Hematopoietic multipotent progenitor cell treated with erythropoietin and hydrocortisone succinate and interleukin-3 and kit ligand, for 15 days (in vitro differentiated cells): ENCODE measurements at places on chromosomes 3 and 15.

- no peak for DNase-seq
Observed at GRCh38 chr15:80328496-80328895, 75.7 kb upstream of the ARNT2 start.

GRCh38 chr3:9803494-9803893, 6.6 kb upstream of the TTLL3 start:
- no peak for DNase-seq

DNA sequence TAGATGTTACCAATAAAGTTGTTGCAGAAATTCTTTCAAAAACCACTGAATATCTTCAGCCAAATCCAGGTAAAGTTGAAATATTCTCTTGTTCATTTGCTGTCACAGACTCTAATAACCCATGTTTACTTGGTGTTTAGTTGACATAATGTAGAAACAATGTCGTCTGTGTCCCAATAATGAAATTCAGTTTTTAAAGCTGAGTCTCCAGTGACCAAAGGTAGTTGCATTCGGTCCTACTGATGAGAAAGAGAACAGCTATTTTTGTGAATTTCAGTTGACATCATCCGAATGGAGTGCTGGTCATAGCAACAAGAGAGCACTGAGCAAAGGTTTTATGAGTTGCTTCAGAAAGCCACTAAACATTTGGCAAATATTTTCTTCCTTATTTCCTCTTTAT, 88.8 kb upstream of the ADAMTSL3 start:
- no peak for DNase-seq

DNA sequence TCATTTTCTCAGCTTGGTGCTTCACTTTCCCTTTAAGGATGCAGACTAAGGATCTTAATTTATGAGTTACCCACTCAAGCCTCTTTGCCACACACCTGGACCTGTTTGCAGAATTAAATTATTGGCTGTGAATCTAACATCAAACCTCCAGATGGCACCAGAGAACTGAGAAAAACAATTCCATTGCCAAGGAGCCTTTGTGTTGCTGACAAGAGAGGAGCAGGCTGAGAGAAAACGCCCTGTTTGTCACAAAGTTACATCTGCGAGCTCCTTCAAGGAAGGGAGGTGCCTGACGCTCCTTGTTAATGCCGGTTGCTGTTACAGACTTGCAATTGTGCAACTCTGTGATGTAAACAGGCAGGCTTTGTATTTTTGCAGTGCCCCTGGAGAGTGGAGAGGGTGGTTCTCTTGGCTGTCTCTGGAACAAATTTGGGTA, 36.3 kb upstream of the TMC3 start:
- DNase-seq: peak; percentile 10

DNA sequence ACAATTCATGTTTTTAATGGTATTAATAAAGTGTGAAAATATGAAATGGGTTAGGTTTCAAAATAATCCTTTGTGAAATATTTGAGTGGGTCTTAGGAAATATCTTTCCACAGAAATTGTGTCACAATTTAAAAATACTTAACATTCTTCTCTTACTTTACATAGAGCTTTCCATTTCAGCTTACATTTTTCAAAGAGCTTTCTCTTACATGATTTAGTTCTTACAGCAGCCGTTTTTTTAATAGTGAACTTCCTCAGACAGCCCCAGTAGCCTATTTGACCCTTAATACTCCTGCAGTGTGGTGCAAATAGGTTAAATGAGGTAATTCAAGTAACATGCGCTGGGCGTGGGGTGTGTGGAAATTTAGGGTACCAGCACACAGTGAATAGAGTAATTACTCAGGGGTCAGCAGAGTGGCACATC, 21.8 kb downstream of the P2RY12 start:
- DNase-seq: no peak

- DNase-seq: no peak
Observed at GRCh38 chr3:50428007-50428633, 68.8 kb upstream of the TMEM115 start.

DNA sequence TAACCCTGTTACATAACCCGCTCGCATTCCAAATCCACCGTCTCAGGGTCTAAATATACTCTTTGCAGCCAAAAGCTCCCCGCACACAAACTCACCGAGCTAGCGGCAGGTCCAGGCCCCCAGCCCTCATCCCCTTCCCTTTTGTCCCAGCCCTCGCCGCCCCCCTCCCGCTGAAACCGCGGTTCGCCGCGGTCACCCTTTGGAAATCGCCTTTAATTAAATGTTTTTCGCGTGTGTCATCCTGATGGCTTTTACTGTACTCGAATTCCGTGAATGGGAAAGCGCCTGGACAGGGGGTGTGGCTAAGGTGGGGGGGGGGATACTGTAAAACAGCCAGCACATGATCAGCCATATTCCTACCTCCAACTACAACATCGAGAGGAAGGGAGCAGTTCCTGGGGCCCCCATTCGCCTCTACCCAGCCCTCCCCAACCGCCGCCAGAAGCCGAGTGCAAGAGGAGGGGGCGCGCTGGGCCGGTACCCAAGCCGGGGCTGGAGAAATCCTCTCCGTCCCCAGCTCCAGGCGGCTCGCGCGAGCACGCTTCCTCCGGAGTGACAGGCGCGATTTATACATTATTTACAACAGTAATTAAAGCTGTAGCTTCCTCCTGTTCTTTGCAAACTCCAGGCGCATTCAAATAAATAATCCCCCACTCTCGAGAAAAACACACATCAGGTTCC, 1.7 kb downstream of the RORA start:
- no peak for DNase-seq

- no peak for DNase-seq
Observed at GRCh38 chr3:54772051-54772450, 155.8 kb downstream of the LRTM1 start.

GRCh38 chr15:101675015-101675414, 22.8 kb upstream of the TM2D3 start:
- DNase-seq: no peak
